ENCODE measurements at places on chromosomes 11 and 22.

DNA sequence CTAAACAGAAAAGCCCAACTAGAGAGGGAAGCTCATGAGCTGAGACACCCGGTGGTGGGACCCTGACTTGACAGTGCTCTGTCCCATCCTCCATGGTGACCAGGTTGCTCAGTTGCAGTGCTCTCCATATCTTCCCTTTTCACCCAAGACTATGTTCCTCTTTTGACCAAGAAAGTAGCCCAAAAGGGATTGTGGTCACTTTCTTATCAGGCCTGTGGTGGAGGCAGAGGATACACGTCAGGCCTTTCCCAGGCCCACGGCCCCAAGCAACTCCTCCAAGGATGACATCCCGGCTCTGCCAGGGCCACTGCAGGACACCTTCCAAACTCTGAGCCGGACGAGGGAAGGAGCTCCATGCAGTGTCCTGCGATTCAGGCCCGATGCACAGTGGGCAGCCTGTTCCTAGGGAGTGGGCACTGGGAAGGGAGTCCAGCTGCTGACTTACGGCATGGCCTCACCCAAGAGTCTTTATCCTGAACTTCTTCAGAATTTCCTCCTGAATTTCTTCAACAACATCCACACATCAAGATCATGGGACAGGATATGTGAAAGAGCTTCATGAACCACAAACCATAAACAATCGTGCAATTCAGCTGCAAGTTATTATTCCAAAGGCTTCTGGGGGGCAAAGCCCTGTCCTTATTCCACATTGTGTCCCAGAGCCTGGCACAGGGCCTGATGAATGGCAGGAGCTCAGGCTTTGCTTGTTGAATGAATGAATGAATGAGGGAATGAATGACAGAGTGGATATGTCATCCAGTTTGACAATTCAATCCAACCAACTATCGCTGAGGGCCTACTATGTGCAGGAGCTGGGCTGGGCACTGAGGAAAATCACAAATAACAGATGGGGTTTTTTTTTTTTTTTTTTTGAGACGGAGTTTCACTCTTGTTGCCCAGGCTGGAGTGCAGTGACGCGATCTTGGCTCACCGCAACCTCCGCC lies 36.0 kb upstream of the MYH9 start:
- DNase-seq = no peak
- H3K27me3 ChIP-seq = no peaks in the 10 kb centered on the region
- H3K27ac ChIP-seq = no peak overlapping the region
- H3K4me1 ChIP-seq = peaks cover 7% of the 10 kb centered on the region

- no peaks in the 10 kb centered on the region for H3K4me1 ChIP-seq
- no peaks in the 10 kb centered on the region for H3K36me3 ChIP-seq
- H3K4me3 ChIP-seq = no peak overlapping the region
- DNase-seq = no peak
- H3K27me3 ChIP-seq = no peaks in the 10 kb centered on the region
- no peak overlapping the region for H3K27ac ChIP-seq
These were observed 388.2 kb downstream of the KCNA4 start for GRCh38 chr11:29628609-29629008.

- peak overlapping the region; percentile 99 for H3K27ac ChIP-seq
- DNase-seq = no peak
- peak overlapping the region; percentile 40 for H3K4me3 ChIP-seq
- H3K4me1 ChIP-seq = peaks cover 91% of the 10 kb centered on the region
These were observed 103.7 kb downstream of the ZBTB16 start for GRCh38 chr11:114163229-114163631.

GRCh38 chr22:26734339-26735018 lies 77.1 kb downstream of the MIAT start:
- DNase-seq = no peak
- H3K4me1 ChIP-seq = no peaks in the 10 kb centered on the region
- no peaks in the 10 kb centered on the region for H3K27me3 ChIP-seq
- H3K27ac ChIP-seq = no peak overlapping the region
- H3K4me3 ChIP-seq = no peak overlapping the region

- peak overlapping the region; percentile 31 for H3K4me3 ChIP-seq
- H3K27me3 ChIP-seq = no peaks in the 10 kb centered on the region
- no peak for DNase-seq
- peaks cover 27% of the 10 kb centered on the region for H3K4me1 ChIP-seq
- H3K36me3 ChIP-seq = no peaks in the 10 kb centered on the region
These were observed 19.5 kb upstream of the WNT7B start for GRCh38 chr22:45996241-45997076.

DNA sequence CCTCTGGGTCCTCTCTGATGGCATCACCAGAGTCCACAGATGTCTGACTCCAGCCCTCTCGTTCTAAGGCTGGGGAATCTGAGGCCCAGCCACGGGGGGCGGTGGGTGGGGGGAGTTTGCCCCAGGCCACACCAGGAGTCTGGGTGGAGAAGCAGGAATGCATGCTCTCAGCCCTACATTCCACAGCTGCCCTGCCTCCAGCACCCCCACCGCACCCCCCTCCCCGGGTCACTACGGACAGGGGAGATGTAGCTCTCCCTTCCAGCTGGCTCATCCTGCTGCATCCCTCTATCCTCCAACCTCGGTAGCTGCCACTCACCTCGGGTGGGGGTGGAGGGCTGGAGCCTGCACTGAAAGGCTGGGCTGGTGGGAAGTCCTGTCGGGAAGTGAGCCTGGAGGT lies 2.3 kb upstream of the PVALB start:
- H3K4me1 ChIP-seq = peaks cover 14% of the 10 kb centered on the region
- H3K27ac ChIP-seq = no peak overlapping the region
- H3K27me3 ChIP-seq = no peaks in the 10 kb centered on the region
- H3K36me3 ChIP-seq = no peaks in the 10 kb centered on the region
- H3K4me3 ChIP-seq = no peak overlapping the region

DNA sequence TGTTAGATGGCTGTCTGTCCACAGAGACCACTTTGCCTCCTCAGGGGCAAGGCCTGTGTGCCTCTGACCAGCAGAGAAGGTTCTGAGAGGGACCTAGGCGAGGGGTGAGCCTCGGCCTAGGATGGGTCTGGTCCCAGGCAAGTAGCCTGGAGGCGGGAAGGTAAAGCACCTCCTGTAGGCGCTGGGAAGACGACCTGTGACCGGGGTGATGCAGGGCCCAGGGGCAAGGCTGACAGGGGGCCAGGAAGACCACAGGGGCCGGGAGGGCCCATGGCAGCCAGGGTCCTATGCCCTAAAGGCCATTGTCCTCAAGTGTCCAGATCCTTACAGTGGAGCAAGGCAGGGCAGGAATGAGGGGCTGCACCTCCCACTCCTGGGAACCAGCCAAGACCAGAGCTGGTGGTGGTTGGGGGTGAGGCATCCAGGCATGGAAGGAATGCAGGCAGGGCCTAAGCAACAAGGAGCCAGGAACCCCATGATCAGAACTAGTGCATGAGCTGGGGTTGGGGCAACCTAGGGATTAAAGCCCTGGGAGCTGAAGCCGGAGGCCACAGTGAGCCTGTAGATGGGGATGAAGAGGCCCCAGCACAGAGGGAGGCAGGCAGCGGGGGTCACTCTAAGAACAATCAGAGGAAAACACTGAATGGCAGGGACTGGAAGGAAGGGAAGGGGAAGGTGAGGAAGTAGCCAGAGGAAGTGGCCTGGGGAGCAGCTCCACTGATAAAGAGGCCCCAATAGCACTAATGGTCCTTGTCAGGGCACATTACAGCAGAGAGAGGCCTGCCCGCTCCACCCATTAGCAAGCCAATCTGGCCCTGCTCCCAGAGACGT lies 32.9 kb upstream of the KLHL35 start:
- H3K27ac ChIP-seq = no peak overlapping the region
- H3K4me1 ChIP-seq = no peaks in the 10 kb centered on the region
- DNase-seq = no peak
- H3K36me3 ChIP-seq = no peaks in the 10 kb centered on the region

DNA sequence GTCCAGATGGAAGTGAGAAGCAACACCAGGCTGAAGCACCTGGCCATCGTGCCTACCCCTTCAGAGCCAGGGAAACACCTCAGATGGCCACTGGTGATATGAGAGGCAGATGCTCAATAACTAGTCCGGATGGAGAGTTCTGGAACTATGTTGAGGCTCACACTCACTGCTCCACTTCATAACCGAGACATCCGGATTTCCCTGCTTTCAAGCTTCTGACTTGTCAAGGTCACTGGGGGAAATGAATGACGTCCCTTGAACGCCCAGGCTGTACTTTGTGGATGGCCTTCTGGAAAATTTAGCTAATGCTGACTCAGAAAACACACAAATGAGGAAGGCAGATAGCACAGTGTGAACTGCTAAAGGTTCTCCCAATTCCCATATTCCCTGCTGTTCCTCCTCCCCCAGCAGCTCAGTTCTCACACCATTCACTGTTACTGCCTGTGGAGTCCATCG lies at the start of gene LYVE1:
Gene LYVE1, minus strand, starts transcription at position 180 of the 456 bp plus-strand sequence. Its CDS starts 133 bp downstream, at position 47.
- peaks cover 81% of the 10 kb centered on the region for H3K4me1 ChIP-seq
- peak; percentile 21 for DNase-seq
- H3K27me3 ChIP-seq = no peaks in the 10 kb centered on the region
- H3K27ac ChIP-seq = peak within 1 kb of the TSS; percentile 67
- no peaks in the 10 kb centered on the region for H3K36me3 ChIP-seq
- peak within 1 kb of the TSS; percentile 20 for H3K4me3 ChIP-seq

- no peaks in the 10 kb centered on the region for H3K27me3 ChIP-seq
- H3K27ac ChIP-seq = no peak overlapping the region
- no peaks in the 10 kb centered on the region for H3K36me3 ChIP-seq
- no peak overlapping the region for H3K4me3 ChIP-seq
- no peaks in the 10 kb centered on the region for H3K4me1 ChIP-seq
These were observed 85.5 kb downstream of the APIP start for GRCh38 chr11:34830648-34831047.

DNA sequence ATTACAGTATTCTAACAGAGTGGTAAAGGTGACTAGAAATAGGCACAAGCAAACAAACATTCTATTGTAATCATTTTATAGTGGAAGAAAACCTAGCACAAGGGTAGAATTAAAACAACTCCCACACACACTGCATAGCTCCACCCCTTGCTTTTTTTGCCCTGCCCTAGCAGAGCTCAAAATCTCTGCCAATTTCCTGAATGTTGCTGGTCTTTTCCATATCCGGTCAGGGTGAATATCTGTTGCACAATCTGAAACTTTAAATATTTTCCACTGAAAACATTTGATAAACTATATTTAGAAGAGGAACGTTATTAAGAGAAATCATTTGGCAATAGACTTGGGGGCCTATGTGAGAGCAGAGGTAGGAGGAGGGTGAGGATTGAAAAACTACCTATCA lies 2.7 kb downstream of the SPA17 start:
- no peaks in the 10 kb centered on the region for H3K36me3 ChIP-seq
- H3K27me3 ChIP-seq = no peaks in the 10 kb centered on the region
- peak overlapping the region; percentile 56 for H3K27ac ChIP-seq
- H3K4me3 ChIP-seq = peak overlapping the region; percentile 43
- DNase-seq = no peak

- no peak for DNase-seq
- H3K27ac ChIP-seq = no peak overlapping the region
- no peaks in the 10 kb centered on the region for H3K4me1 ChIP-seq
- no peaks in the 10 kb centered on the region for H3K36me3 ChIP-seq
- no peak overlapping the region for H3K4me3 ChIP-seq
These were observed 119.8 kb upstream of the ARHGAP20 start for GRCh38 chr11:110832080-110832479.

GRCh38 chr22:27041745-27042310 lies 384.4 kb downstream of the MIAT start:
- H3K36me3 ChIP-seq = no peaks in the 10 kb centered on the region
- H3K27ac ChIP-seq = no peak overlapping the region
- H3K4me1 ChIP-seq = peaks cover 23% of the 10 kb centered on the region
- H3K27me3 ChIP-seq = no peaks in the 10 kb centered on the region

- DNase-seq = peak; percentile 51
- no peaks in the 10 kb centered on the region for H3K27me3 ChIP-seq
- H3K36me3 ChIP-seq = peaks cover 30% of the 10 kb centered on the region
- no peak overlapping the region for H3K4me3 ChIP-seq
- H3K27ac ChIP-seq = peak overlapping the region; percentile 57
- peaks cover 23% of the 10 kb centered on the region for H3K4me1 ChIP-seq
These were observed 12.7 kb downstream of the GTPBP1 start for GRCh38 chr22:38718414-38718813.

All from thoracic aorta (tissue), 2 donors.